ENCODE measurements at places on chromosomes 2 and 18.

- no peak for DNase-seq
These were observed 1.1 kb upstream of the TMEFF2 start for GRCh38 chr2:192195548-192196418.

GRCh38 chr2:30710016-30710415, 97.2 kb downstream of the CAPN13 start:
- no peak for DNase-seq

DNA sequence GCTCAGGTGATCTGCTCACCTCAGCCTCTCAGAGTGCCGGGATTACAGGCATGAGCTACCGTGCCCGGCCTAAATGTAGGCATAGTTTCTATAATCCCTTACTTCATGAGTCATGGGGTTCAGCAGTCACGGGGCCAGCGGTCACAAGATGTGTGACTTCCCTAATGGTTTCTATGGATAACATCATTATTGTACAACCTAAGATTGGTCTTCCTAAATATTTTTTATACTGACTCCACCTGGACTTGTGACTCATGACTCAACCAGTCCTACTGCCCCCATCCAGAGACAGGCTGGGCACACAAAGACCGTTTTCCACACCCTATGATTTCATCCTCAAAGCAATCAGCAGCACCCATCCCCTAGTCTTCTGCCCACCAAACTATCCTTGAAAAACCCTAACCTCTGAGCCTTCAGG, 15.9 kb downstream of the FAM210A start:
- no peak for DNase-seq

DNA sequence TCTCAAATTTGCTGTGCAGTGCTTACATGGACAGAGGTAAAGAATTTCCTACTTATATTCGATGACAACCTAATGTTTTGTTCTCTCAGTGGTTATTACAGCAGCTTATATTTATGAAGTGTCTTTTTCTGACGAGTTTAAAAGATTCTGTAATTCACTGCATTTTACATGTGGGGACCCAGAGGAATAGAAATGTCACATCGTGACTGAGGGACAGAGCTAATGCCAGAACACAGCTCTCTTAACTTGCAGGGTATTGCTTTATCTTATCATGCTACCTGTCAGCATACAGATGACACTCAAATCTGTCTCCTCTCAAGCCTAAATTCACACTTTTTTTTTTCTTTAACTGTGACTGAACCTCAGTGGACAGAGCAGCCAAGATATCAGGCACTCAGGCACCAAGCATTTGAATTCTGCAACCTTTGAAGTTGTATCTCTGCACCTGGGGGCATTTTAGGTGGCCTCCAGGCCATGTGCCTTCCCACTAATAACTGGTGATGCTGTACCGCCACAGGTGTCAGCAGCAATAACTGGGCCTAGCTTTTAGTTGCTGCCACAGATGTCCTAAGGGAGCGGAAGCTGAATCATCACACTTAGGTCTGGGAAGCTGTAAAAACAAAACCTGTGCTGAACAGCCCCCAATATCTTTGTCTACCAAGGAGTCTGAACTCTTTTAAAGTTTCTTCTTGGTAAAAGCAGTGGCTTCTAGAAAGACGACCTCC, 315.8 kb upstream of the NRP2 start:
- no peak for DNase-seq

DNA sequence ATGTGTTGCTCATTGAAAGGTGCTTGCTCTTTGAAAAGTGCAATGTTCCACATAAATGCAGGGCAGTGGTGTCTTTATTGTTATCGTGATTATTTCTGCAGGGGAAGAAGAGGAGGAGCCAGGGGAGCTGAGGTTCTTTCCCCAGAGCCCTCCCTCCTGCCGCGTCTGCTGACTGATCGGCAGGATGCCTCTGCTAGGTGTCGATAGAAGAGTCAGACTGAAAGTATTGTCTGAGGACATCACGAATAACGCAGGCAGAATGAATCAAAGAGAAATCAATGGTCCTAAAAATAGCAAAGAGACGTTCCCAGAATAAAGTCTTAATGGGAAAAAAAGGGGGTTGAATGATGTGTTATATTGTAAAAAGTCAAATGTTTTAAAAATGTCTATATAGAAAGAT, 47.4 kb upstream of the SIX3 start:
- no peak for DNase-seq

DNA sequence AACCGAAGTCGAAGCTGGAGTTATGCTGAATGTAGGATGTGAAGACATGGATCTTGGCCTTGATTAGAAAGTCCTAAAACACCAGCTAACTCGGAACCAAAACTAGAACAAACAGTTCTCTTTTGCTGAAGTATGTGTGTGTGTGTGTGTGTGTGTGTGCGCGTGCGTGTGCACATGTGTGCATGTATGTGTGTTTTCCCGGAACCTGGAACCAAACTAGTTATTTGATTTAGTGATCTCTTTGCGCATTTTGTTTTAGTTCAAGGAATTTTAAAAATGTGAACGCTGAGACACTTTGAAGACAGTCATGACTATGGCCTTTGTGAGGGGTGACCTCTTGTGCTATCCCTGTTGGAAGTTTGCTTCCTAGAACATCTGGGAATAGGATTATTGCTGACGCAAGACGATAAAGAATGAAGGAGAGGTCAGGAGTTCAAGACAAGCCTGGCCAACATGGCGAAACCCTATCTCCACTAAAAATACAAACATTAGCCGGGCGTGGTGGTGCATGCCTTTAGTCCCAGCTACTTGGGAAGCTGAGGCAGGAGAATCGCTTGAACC, 23.8 kb downstream of the FHL2 start:
- no peak for DNase-seq

All from pulmonary artery endothelial cell (primary cell).